Choroid plexus epithelial cell (primary cell): ENCODE measurements at places on chromosomes 12 and 14.
A peak's percentile ranks its signal among the peaks of the same experiment; 100 is the strongest.

- peak; percentile 46 for DNase-seq
Measured at GRCh38 chr12:106883426-106883825, 72.3 kb upstream of the TMEM263 start.

GRCh38 chr12:1787714-1788113 is 32.7 kb upstream of the LRTM2 start:
- no peak for DNase-seq

DNA sequence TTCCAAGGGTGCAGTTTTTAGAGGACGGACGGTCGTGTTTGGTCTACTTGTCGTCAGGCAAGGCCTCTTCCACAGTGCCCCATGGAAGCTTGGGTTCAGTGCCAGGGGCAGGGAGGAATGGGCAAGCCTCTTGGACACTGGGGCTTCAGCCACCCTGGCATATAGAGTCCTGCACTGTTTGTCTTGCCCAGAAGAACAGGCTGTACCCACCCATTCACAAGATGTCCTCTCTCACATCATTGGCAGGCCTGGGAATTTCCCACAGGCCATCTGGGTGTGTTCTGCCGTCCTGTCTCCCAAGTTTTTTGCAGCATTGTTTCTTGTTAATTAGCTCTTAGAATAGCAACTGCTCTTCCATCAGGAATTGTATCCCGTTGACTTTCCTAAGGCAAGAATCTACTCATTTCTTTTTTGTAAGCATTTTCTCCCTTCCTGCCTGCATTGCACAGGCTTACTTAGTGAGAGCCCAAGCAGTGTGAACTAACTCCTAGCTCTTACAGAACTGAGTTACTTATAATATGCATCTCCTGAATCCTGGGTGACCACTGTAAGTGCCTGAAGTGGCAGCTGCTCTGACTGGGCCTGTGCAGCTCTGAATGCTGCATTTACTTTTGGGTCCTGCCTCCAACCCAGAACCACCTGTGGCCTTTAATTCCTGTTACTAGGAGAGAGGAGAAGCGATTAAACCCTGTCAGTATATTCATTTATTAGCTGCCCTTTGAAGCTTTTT is 149.4 kb upstream of the HIF1A start:
- DNase-seq: no peak

GRCh38 chr12:104166465-104166864 is 28.5 kb upstream of the NFYB start:
- DNase-seq: no peak

- no peak for DNase-seq
Measured at GRCh38 chr14:103021684-103022001, 35.7 kb downstream of the CDC42BPB start.

- DNase-seq: peak; percentile 43
Measured at GRCh38 chr14:81565441-81566290, 32.0 kb upstream of the SEL1L start.

GRCh38 chr12:18414671-18415070 is 153.4 kb downstream of the PIK3C2G start:
- no peak for DNase-seq

DNA sequence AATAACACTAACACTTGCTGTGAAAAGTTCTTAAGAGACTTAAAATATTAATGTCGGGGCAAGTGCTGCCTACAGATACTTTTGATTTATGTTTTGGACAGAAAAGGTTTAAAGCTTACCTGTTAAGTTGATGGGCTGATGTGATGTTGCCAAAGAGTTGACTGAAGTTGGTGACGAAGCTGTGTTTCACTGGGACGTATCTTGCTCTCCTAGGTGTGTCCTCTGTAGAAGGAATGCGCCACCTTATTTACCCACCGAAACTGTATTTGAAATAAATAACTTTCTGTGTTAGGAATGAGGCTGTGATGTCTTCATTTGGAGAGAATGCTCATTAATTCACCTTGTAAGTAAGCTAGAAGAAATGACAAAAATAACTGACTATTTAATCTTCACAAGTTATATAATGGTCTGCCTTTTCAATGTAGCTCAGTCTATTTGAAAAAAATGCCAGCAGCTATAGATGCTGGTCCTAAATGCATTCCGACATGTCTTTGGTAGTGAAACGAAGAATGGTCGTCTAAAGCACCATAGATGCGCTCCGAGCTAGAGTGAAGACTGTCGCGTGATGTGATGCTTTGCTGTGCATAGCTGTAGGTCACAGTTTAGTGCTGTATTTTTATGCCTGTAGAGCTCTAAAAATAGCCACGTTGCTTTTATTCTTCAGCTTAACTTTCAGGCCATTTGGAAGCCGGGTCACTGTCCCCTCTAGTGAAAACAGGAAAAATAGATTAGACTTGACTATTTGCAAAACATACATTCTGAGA is at the start of gene RD3L:
Gene RD3L, minus strand, starts transcription at position 557 of the 764 bp plus-strand sequence. CDS start 834 bp downstream, outside the sequence.
- no peak for DNase-seq

GRCh38 chr12:118377884-118378470 is 1.6 kb downstream of the SUDS3 start:
- DNase-seq: peak; percentile 66

DNA sequence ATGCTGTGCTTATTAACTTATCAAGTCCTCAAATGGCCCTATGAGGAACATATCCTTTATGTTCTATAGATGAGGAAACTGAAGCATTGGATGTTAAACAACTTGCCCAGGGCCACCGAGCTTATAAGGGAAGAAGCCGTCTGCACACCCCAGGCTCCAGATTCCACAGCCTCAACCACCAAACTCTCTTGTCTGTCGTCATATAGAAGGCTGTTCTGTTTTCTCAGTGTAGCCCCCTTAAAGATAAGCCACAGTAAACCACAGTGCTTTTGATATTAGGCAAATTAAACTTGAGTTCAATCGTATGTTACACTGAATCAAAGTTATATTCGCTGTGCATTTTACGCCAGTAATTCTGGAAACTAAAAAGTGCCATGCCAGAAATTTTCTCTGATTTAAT is 116.7 kb downstream of the PRKCH start:
- no peak for DNase-seq

DNA sequence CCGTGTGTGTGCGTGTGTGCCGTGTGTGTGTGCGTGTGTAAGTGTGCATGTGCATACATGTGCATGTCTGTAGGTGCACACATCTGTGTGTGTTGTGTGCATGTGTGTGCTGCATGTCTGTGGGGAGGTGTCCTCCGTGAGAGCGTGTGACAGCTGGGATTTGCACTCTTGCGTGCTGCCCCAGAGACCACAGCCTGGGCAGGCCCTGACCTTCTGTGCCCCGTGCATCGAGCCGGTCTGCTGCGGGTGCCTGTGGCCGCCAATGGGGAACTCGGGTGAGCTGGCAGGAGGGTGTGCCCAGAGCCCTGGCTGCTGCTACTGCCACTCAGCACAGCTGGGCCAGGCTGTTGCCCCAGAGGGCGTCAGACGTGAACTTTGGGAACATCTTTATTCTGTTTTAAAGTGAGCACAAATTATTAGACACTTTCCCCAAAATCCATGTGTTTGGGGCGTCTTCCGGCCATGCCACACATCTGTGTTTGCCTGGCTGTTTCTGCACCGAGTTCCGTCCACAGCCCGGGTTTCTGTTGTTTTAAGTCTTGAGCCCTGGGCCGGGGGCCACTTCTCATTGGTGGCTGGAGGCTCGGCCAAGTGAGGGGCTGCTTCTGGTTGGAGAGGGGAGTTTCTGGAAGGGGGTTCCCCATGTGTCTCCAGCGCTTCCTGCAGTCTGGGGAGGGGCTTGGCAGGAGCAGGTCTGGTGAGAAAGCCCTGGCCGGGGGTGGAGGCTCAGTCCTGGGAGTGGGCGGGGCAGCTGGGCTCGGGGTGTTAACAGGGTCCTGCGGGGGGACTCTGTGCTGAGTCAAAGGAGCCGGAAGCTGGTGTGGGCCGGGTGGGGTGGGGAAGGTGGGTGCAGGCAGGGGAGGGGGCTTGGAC is 7.6 kb downstream of the CEP170B start:
- peak; percentile 58 for DNase-seq

- DNase-seq: no peak
Measured at GRCh38 chr12:31267966-31268365, 58.0 kb downstream of the SINHCAF start.

- no peak for DNase-seq
Measured at GRCh38 chr12:106328735-106329134, 26.2 kb downstream of the TCP11L2 start.

- DNase-seq: peak; percentile 62
Measured at GRCh38 chr14:54894995-54895394, 7.6 kb downstream of the GCH1 start.

- no peak for DNase-seq
Measured at GRCh38 chr12:943051-943450, 6.4 kb downstream of the RAD52 start.

- no peak for DNase-seq
Measured at GRCh38 chr14:93120517-93120916, 4.8 kb upstream of the ITPK1 start.

- DNase-seq: no peak
Measured at GRCh38 chr12:57591782-57592325, 862 bp downstream of the PIP4K2C start.

DNA sequence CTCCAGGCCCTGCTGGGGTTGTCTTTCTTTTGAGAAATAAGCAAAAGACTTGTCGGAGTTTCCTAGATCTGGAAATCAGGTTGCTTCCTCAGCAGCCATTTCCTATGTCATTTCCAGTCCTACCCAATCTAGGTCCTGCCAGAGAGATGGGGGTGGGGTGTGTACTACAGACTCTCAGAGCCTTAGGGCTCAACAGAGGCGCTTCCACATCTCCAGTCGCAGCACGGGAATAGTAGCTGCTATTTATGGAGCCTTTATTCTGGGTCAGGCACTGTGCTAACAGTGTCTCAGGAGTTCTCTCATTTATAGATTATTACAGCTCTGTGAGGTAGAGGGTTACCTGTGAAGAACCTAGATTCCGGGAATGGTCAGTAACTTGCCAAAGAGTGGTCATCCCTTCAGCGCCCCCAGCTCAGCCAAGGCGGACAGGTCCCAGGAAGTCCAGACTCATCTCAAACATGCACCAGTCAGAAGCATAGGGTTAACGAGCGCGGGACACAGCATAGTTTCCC is 21.9 kb downstream of the DHRS2 start:
- DNase-seq: no peak
